ENCODE measurements at places on chromosomes 12 and 14.
A peak's percentile ranks its signal among the peaks of the same experiment; 100 is the strongest.

GRCh38 chr14:28773861-28774691 is 7.5 kb downstream of the FOXG1 start:
- DNase-seq: no peak

DNA sequence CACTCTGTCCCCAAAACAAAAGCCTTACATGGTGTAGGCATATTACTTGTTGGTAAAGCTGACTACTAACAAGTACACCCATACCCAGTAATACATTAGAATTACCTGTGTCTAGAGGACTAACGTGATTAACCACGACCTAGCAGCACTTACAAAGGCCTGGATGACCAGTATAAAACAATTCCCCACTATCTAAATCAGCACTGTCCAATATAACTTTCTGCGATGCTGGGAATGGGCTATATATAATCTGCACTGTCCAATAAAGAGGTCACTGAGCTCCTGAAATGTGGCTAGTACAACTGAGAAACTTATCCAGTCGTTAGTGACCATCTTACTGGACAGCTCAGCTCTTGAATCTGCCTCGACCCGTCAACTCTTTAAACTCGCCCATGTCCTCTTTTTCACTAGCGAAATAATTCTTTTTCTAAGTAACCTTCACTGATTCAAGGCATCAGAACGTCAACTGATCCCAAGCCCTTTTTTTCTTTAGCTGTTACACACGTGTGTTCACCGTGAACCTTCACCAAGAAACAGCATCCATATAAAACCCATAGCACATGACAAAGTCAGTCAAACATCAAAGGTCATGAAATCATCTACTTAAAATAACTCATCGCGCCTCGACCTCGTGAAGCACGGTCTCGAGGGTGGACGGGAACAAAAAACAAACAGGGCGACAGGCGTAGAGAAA is 905 bp upstream of the CIPC start:
- peak; percentile 1 for DNase-seq

DNA sequence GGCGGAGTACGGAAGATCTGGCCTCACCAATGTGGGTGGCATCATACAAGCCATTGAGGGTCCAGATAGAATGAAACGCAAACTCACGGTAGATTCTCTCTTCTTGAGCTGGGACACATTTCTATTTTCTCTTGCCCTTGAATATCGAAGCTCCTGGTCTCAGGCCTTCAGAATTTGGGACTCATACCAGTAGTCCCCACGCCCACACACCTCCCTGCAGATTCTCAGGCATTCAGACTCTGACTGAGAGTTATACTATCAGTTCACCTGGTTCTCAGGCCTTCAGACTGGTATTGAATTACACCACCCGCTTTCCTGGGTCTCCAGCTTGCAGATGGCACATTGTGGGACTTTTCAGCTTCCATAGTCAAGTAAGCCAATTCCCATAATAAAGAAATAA is 37.8 kb downstream of the EIF2S3B start:
- no peak for DNase-seq

DNA sequence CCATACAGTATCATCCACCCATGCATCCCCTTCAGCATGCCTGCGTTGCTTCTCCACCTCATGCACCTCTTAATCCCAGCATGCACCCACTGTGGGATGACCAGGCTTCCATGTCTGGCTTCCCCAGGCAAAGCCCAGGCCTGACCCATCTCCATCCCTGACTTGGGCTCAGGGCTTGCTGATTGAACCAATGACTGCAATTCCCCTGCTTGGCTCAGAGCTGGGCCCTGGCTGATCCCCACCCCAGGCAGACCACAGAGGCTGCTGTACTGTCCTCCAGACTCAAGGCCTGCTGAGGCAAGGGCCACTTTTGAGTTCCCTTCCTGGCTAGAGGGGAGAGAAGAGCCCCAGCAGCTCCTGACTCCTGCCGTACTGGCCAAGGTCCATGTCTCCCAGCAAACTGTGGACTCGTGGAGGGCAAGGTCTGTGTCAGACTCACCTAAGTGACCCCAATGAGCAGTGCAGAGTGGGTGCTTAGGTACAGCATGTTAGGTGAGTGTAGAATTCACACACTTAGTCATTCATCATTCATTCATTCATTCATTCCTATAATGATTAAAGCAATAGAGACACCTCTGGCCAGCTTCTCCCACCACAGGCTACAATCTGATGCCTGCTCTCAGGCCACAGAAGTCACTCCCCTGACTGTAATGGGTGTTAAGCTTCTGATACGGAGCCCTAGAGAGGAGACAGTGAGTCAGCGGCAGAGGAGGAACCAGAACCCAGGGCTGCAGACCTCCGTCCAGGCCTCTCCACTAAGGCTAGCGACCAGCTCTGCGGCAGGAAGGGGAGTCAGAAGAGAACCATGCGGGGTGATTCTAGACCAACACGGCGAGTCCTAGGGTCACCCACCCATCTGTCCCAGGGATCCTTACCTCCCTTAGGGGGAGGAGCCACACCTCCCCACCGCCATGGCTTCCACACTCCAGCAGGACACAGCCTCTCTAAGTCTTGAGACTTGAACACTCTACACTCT is 2.9 kb downstream of the BEGAIN start:
- DNase-seq: no peak

DNA sequence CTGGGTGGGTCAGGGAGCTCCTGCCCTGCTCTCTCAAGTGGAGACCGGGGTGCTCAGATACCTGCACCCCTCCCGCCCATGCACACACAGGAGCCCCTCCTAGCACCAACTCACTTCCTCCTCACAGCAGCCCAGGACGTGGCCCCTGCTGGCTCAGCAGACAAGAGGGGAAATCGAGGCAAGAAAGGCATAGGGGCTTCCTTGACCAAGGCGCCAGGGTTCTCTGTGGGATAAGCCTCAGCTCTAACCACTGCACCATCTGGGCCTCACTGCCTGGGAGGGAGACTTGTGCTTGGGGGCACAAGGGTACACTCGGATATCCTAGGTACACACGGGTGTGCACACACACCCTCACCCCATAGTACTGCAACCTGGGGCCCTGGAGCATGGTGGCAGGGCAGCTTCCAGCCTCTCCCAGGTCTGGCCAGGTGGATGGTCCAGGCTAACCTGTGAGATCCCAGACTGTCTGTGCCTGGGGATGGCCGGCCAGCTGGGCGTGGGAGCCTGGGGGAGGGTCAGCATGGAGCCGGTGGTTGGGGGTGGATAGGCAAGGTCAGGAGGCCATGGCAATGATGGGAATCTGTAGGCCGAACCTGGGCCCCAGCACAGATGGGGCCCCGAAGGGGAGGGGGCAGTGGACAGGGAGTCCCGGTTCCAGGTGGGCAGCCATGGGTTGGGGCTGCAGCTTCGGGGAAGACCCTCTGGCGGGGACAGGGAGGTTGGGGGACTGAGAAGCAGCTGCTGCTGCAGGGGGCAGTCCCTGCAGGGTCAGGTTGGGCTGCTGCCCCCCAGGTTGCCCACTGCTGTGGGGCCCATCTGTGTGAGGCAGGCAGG is 312.4 kb downstream of the TMEM121 start:
- DNase-seq: no peak

DNA sequence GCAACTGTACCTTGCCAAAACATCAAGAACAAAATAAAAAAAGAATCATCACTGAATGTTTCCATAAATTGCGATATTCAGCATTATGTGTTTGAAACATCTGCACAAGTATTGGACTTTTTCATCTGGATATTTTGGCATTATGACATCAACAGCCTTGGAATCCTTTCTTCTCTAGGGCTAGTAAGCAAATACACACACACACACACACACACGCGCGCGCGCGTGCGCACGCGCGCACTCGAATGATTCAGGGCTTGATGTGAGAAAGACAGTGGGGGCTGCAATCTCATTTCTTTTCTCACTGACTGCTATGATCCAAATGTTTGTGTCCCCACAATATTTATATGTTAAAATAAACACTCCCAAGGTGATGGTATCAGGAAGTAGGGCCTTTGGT is 90.0 kb upstream of the SLC38A4 start:
- DNase-seq: peak; percentile 87

DNA sequence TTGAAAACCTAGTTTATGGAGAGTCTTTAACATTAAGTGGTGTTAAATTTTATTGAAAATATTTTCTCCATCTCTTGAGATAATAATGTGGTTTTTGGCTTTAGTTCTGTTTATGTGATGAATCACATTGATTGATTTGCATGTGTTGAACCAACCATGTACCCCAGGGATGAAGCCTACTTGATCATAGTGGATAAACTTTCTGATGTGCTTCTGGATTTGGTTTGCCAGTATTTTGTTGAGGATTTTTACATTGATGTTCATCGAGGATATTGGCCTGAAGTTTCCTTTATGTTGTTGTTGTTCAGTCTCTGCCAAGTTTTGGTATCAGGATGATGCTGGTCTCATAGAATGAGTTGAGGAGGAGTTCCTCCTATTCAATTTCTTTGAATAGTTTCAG is 222.6 kb downstream of the ADAMTS20 start:
- peak; percentile 90 for DNase-seq

DNA sequence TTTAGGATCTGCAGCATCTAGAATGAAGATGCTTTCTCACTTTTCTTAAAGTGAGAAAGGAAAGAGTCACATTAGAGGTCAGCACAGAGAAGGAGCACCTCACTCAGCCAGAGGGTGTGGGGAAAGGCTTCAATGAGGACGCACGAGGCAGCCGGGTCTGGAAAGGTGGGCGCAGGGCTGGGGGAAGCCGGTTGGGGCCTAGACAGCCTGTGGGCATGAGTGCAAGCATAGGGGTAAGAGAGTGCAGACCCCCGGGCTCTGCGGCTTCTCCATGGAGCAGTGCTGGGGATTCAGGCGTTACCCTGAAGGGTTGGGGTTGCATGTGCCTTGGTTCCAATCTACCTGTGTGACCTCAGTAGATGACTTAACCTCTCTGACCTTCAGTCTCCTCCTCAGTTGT is 49.9 kb downstream of the KRT80 start:
- DNase-seq: no peak

- DNase-seq: no peak
Measured at GRCh38 chr12:77553976-77554619, 276.6 kb upstream of the NAV3 start.

DNA sequence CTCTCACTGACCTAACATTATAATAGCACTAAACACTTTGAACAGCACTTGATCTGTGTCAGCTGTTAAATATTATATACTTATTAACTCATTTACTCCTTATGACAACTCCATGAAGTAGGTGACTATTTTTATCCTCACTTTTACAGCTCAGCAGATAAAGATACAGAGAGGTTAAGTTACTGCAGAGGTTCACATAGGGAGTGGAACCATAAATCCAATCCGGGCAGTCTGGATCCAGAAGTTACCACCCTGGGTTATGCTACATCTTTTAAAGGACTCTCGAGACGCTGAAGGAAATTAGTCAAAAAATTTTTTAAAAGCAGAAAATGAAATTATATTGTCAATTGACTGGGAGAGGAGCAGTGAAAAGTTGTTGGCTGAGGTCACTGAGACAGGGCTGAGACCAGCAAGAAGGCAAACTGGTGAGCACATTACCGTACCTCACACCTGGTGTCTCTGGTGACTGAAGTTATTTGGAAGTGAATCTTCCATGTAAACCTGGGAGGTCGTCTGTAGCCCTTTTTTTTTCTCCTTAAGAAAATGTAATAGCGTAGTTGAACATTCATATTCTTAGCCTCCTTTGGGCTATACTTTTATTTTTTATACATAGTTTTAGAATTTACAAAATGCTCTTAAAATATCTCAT is 1.2 kb upstream of the RIMKLB start:
- DNase-seq: no peak

DNA sequence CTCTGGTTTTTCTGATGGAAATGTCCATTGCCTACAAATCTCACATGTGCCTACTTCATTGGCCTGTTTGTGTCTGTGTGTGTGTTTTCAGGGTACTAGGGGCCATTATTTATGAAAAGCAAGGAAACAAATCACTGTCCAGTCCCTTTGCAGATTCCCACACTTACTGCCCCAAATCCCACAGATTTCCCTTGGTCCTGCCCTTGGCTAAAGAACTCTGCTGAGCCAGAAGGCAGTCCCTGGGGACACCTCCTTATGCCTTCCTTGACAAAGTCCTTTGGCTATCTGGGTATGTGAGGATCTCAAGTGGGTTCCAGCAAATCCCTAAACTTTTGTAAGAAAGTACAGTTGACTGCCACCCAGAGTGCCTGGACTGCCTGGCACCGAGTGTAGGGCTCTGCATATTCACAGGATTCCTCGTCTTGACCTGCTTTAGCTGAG is 388.1 kb downstream of the BCAT1 start:
- no peak for DNase-seq

GRCh38 chr12:75725521-75726111 is 214.2 kb upstream of the KRR1 start:
- DNase-seq: peak; percentile 61

GRCh38 chr14:30357791-30358190 is 201.2 kb upstream of the G2E3 start:
- DNase-seq: no peak

DNA sequence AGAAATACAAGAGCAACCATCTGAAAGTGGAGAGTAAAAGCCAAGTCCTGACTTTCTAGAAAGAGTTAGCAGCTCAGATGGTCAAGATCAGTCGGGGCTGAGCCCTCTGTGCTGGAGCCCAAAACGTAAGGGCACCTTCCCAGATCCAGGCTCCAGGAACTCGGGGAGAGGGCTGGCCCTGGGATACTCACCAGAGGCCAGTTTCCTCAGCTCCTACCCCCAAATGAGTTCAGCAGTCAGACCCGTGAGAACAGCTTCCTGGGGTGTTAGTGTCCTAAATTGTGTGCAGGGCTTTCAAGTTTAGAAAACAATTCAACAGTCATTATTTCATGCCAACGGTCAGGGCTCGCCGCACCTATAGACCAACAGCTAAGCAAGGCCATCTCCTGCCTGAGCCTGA is 147.6 kb upstream of the FKBP4 start:
- DNase-seq: no peak

DNA sequence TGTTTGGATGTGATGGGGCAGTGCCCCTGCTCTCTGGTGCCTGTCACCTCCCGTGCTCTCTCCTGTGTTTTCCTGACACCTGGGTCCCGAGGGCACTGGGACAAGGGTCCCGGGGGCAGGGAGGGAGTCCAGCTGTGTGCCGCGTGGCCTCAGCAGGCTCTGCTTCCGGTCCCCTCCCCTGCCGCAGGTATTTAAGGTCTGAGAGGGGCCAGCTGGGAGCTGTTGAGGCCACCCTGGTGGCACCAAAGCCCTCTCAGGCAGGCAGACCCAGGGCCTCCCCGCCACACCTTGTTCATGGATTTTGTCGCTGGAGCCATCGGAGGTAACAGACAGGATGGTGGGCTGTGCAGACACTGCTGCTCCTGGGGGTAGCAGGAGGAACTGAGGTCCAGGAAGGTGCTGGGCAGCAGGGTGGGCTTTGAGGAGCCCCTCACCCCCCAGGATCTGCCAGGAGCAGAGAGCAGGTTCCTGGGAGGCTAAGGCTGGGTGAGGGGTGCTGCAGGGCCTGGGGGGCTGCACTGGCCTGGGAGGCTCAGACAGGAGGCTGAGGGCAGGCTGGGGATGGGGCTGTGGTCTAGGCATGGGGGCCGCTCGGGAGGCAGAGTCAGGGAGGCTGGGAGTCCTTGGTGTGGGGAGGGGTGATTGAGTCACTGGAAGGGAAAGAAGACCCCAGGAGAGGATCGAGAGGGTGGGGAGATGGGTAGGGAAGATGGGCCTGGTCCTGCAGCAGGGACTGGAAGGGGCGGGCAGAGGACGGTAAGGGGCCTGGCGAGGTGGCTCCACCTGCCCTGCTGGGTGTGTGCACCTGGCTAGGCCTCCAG is at the start of gene SLC25A47:
Gene SLC25A47, plus strand, starts transcription at position 219 of the 821 bp plus-strand sequence. Its CDS starts 76 bp downstream, at position 295.
- no peak for DNase-seq

Measured in fibroblast of skin of scalp (primary cell).